ENCODE measurements at places on chromosomes 1 and 21.
A peak's percentile ranks its signal among the peaks of the same experiment; 100 is the strongest.

- peak; percentile 89 for DNase-seq
Observed at GRCh38 chr1:41496080-41497055, 11.9 kb upstream of the EDN2 start.

GRCh38 chr1:107653005-107653404 lies 312.0 kb downstream of the VAV3 start:
- DNase-seq, result no peak

- peak; percentile 3 for DNase-seq
Observed at GRCh38 chr21:41302976-41303375, 13.6 kb upstream of the FAM3B start.

GRCh38 chr21:22352088-22352487 lies 1353.9 kb downstream of the NCAM2 start:
- DNase-seq, result no peak

- DNase-seq, result no peak
Observed at GRCh38 chr1:177425199-177425598, 254.4 kb downstream of the BRINP2 start.

- DNase-seq, result no peak
Observed at GRCh38 chr1:155081472-155082300, 3.0 kb downstream of the EFNA3 start.

DNA sequence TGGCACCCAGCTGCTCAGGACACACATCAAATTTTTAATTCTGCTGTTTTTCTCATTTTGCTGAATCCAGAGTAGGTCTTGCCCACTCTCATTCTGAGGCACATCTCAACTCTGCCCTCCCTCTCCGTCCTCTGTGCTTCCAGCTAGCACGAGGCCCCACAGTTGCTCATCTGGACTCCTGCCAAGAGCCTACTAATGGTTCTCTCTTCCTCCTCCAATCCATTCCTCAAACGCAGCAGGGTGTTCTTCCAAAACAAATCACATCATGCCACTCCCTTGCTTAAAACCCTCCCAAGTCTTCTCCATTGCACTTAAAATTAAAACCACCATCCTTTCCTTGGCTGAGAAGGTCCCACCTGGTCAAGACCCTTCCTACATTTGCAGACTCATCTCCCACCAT lies 49.8 kb upstream of the SCAF4 start:
- DNase-seq, result peak; percentile 15

- DNase-seq, result no peak
Observed at GRCh38 chr1:62336638-62336994, 17.4 kb upstream of the KANK4 start.

DNA sequence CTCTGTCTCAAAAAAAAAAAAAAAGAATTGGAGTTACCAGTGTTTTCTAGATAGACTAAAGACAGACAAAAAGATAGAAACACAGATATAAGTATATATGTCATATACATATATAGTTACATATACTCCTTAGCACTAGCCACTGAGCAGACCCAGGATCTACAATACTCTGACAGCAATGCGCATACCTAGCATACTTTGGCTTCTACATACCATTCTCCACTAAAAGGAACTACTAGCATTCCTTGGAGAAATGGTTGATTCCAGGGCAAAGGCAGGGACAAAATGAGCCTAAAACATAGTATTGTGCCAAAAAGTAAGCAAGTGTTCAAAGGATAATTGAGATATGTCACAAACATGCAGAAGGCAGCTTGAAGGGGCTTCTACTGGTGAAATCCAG lies 22.7 kb downstream of the SYNJ1 start:
- no peak for DNase-seq

- no peak for DNase-seq
Observed at GRCh38 chr1:200365897-200366426, 43.9 kb downstream of the ZNF281 start.

DNA sequence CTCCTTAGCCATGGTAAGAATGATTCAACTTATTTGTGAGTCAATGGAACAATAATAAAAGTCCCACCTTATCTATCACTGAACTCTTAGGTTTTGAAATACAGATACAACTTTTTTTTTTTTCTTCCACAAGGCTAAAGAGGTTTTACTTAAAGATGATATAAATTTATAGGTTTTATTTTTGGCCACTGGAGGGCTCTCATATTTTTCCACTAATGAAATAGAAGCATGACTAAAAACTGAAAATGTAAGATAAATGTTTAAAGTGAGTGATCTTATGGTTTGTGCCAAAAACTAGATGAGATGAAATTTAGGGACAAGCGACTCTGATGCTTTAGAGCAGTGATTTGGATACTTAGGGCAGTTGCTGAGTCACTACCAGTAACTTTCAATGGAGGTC lies 499.0 kb downstream of the NUF2 start:
- no peak for DNase-seq

DNA sequence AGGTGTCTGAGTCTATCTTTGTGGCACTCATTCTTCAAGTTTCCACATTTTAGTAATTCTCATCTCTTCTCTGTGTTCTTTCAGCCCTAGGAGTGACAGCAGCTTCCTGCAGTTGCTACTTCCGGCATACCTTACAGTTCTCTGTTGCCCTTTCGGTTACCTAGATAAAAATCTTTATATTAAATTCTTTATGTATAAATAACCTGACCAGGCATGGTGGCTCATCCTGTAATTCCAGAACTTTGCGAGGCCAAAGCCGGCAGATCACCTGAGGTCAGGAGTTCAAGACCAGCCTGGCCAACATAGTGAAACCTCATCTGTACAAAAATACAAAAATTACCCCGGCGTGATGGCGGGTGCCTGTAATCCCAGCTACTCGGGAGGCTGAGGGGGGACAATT lies 62.9 kb downstream of the CDKN2C start:
- DNase-seq, result no peak

- DNase-seq, result no peak
Observed at GRCh38 chr1:197391303-197392226, 123.5 kb downstream of the CRB1 start.
